ENCODE measurements at places on chromosomes 2 and 18.

DNA sequence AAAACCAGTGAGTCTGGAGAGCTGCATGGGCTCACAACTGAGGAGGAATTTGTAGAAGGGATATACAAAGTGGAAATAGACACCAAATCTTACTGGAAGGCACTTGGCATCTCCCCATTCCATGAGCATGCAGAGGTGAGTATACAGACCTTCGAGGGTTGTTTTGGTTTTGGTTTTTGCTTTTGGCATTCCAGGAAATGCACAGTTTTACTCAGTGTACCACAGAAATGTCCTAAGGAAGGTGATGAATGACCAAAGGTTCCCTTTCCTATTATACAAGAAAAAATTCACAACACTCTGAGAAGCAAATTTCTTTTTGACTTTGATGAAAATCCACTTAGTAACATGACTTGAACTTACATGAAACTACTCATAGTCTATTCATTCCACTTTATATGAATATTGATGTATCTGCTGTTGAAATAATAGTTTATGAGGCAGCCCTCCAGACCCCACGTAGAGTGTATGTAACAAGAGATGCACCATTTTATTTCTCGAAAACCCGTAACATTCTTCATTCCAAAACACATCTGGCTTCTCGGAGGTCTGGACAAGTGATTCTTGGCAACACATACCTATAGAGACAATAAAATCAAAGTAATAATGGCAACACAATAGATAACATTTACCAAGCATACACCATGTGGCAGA, 3.6 kb downstream of the TTR start:
- H3K27me3 ChIP-seq, result peaks cover 9% of the 10 kb centered on the region
- DNase-seq, result no peak
- H3K4me3 ChIP-seq, result no peak overlapping the region
- H3K4me1 ChIP-seq, result no peaks in the 10 kb centered on the region
- H3K27ac ChIP-seq, result no peak overlapping the region

DNA sequence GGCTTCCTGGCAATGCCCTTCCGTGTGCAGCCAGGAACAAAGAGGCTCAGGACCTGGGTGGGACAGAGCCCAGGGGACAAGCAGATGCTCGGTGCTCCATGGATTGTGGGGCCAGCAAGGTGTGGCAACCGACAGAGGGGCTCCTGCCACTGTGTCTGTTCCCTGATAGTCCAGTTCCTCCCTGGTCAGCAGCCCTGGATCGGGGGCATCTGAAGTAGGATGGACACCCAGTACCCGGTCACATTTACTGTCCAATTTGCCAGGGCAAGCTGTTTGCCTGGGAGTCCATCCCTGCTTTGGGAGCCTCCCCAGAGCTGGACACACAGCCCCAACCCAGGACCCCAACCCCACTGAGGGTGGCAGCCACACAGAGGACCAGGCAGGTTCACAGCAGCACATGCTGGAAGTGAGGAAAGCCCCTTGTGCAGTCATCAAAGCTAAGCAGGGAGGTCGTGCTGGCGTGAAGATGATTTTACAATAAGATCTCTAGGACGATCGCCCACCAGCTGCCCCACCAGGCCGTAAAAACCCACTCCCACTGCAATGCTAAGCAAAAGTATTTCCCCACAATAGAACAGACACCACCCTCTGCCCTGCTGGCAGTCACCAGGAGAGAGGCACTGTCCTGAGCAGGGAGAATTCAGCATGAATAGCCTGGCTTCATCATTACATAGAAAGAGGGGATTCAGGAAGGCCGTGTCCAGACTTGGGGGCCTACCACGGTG, 141.7 kb downstream of the NDUFA10 start:
- peaks cover 5% of the 10 kb centered on the region for H3K36me3 ChIP-seq
- DNase-seq, result peak; percentile 4
- no peak overlapping the region for H3K4me3 ChIP-seq
- no peak overlapping the region for H3K27ac ChIP-seq

DNA sequence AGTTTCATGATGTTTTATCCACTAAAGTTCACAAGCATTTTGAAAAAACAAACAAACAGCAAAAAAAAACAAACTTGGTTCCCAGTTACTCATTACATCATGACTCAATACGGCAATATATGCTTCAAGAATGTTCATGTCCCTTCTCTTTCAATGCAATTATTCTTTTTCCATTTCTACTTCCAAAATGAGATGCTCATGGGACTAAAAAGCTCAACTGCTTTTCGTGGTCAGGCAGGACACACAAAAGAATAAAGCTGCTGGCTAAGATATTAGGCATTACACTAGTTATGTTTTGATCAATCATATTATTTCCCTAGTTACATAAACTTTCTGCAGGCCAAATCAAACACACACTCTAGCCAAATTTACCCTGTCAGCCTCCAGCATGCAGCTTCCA, 301.3 kb downstream of the EPHA4 start:
- H3K27me3 ChIP-seq, result peaks cover 4% of the 10 kb centered on the region
- H3K36me3 ChIP-seq, result no peaks in the 10 kb centered on the region
- H3K4me3 ChIP-seq, result no peak overlapping the region
- DNase-seq, result no peak

GRCh38 chr2:10879624-10880585, 31.8 kb upstream of the KCNF1 start:
- peak overlapping the region; percentile 72 for H3K4me3 ChIP-seq
- peaks cover 7% of the 10 kb centered on the region for H3K4me1 ChIP-seq
- H3K27me3 ChIP-seq, result peaks cover 9% of the 10 kb centered on the region
- no peak for DNase-seq
- H3K36me3 ChIP-seq, result no peaks in the 10 kb centered on the region

GRCh38 chr2:219628986-219629901, 1.8 kb downstream of the SLC4A3 start:
- H3K27me3 ChIP-seq, result peaks cover 36% of the 10 kb centered on the region
- no peak for DNase-seq
- peaks cover 8% of the 10 kb centered on the region for H3K4me1 ChIP-seq
- peak overlapping the region; percentile 63 for H3K4me3 ChIP-seq
- no peaks in the 10 kb centered on the region for H3K36me3 ChIP-seq

DNA sequence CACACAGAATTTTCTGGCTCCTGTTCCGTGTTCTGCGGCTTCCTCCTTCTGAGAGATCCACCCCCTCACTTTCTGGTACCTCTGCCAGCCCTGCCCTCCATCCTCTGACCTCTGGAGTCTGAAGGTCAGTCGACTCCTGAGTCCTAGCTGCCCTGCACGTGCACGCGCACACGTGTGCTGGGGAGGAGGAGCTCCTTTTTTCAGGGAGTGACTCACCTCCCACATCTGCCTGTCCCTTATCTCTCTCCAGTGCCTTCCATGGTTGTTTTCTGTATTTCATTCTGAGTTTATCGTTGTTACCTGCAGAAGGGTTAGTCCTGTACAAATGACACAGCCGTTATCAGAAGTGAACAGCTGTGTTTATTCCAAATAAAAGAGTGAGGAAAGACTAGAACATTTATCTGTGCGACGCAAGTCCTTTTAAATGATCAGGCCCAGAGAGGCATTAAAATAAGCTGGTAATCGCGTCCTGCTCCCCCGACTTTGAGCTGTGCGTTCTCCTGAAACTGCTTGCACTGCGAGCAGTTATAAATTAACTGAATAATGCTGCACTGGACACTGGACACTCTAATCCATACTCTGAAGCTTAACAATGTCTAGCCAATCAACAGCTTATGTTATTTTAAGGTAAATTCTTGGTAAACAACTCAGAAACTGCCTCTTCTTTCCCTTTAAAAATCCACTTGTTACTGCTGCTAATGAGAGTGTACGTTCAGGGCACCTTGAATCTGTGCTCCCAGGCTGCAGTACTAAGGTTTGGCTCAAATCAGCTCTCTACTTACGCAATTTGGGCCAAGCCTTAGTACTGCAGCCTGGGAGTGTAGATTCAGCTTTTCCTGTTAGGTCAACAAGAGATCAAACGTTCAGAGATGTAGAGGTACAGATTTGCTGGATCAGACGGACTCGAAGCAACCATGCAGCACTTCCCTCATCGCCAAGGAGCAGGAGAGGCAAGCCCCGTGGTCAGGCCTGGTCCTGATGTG, 72.5 kb downstream of the GALR1 start:
- no peak for DNase-seq
- no peak overlapping the region for H3K27ac ChIP-seq
- no peaks in the 10 kb centered on the region for H3K4me1 ChIP-seq
- H3K4me3 ChIP-seq, result no peak overlapping the region

DNA sequence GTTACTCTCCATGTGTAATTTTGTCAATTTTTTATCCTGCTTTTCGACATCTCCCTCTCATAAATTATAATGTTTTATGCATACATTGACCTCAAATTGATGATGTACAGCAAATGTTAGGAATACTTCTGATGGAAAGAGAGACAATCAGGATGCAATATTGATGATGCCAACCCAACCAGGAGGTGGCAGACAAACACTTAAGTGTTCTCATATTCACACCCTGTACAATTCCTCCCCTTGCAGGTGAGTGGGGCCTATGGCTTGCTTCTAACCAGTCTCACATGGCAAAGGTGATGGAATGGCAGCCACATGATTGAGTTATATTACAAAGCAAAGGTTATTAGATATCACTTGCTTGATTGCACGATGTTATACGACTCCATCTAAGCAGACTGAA, 594.3 kb upstream of the REG3G start:
- DNase-seq, result no peak
- no peak overlapping the region for H3K27ac ChIP-seq
- H3K4me3 ChIP-seq, result no peak overlapping the region
- no peaks in the 10 kb centered on the region for H3K4me1 ChIP-seq

GRCh38 chr2:238847841-238848690, at the start of gene TWIST2:
TSS of gene TWIST2 (plus strand) at chr2:238848085. CDS start at chr2:238848216, 131 bp downstream.
- H3K27ac ChIP-seq, result no peak within 1 kb of the TSS
- no peak within 1 kb of the TSS for H3K4me3 ChIP-seq
- H3K4me1 ChIP-seq, result no peaks in the 10 kb centered on the region
- DNase-seq, result no peak

- no peak for DNase-seq
- H3K4me3 ChIP-seq, result peak overlapping the region; percentile 16
These were observed 49.9 kb upstream of the EML6 start for GRCh38 chr2:54673501-54673998.

DNA sequence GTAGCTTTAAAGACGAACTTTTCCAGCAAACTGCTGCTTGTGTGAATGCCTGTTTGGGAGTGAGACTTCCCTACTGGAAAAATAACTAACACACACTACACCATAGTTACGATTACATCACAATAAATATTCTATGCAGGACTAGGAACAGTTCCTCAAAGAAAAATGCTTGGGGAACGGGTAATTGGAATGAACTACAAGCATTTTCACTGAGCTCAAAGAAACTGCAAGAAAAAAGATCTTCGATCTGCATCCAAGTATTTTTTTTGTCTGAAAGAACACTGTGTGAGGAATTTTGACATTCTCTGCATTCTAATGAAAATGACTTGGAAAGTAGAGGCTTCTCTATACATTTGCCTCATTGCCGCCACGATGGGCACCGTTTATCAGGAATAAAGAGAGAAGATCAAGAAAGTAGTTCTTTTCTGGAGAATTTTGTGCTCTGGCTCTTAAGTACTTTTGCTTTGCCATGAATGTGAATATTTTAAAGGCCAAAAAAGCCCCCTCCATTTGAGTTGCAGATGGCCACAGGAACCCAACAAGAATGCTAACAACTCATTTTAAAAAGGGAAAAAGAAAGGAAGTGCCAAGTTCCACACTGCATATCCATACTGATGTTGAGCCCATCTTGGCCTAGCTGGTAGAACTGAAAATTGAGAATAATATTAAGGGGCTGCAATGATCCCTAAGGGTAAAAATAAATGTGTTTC, 13.6 kb downstream of the LYPD1 start:
- no peak overlapping the region for H3K4me3 ChIP-seq
- no peaks in the 10 kb centered on the region for H3K4me1 ChIP-seq
- H3K27me3 ChIP-seq, result peaks cover 1% of the 10 kb centered on the region

DNA sequence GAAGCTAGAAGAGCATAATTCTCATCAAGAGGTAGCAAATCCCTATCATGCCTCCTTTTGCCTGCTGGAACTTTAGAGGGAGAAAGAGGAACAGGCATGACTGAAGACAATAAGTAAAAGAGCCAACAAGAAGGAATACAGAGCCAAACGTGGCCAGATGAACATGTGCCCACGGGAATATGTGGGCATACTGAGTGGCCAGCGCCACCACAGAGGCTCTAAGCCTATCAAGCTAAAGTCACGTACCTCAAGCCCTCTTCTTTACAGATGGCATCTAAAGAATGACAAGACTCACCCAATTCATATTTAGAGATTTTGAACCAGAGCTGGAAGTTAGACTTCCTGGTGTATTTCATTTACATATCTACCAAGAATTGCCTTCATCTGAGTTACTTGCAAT, 59.9 kb upstream of the ITGA4 start:
- peaks cover 2% of the 10 kb centered on the region for H3K36me3 ChIP-seq
- no peak overlapping the region for H3K27ac ChIP-seq
- no peak overlapping the region for H3K4me3 ChIP-seq
- DNase-seq, result no peak

DNA sequence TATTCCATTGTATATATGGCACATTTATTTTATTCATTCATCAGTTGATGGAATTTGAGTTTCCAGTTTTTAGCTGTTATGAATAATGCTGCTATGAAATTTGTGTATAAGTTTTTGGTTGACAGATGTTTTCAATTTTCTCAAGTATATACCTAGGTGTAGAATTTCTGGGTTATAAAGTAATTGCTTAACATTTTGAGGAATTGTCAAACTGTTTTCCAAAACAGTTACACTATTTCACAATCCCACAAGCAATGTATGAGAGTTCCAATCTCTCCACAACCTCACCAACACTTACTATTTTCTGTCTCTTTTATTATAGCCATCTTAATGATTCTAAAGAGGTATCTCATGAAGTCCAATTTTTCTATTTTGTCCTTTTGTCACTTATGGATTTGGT, 12.5 kb upstream of the WDSUB1 start:
- no peak overlapping the region for H3K4me3 ChIP-seq
- peaks cover 4% of the 10 kb centered on the region for H3K27me3 ChIP-seq
- no peaks in the 10 kb centered on the region for H3K36me3 ChIP-seq
- no peak for DNase-seq

DNA sequence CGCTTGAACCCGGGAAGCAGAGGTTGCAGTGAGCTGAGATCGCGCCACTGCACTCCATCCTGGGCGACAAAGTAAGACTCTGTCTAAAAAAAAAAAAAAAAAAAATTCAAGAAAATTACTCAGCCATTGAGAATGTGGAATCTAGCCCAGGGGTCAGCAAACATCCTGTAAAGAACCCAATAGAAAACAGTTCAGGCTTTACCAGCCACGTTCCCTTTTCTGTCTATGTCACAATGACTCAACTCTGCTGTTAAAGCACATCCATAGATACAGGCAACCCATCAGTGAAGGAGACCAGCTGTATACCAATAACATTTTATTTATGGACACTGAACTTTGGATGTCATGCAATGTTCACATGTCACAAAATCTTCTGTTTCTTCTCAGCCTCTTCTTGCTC, 435.6 kb upstream of the GYPC start:
- no peaks in the 10 kb centered on the region for H3K27me3 ChIP-seq
- H3K36me3 ChIP-seq, result peaks cover 2% of the 10 kb centered on the region
- H3K4me1 ChIP-seq, result no peaks in the 10 kb centered on the region

- H3K4me1 ChIP-seq, result peaks cover 2% of the 10 kb centered on the region
- no peak for DNase-seq
- H3K4me3 ChIP-seq, result no peak overlapping the region
- no peaks in the 10 kb centered on the region for H3K36me3 ChIP-seq
- no peaks in the 10 kb centered on the region for H3K27me3 ChIP-seq
- H3K27ac ChIP-seq, result no peak overlapping the region
These were observed 424.4 kb upstream of the RGPD4 start for GRCh38 chr2:107402330-107402729.

- H3K4me1 ChIP-seq, result peaks cover 8% of the 10 kb centered on the region
- DNase-seq, result no peak
- H3K27me3 ChIP-seq, result peaks cover 10% of the 10 kb centered on the region
- H3K4me3 ChIP-seq, result no peak overlapping the region
- H3K27ac ChIP-seq, result no peak overlapping the region
These were observed 22.7 kb upstream of the PKDCC start for GRCh38 chr2:42025151-42025582.

Data from memory B cell (primary cell).